ENCODE measurements at places on chromosomes 12 and 14.

- DNase-seq, result no peak
Observed at GRCh38 chr14:59510966-59511365, 26.6 kb downstream of the JKAMP start.

GRCh38 chr12:114812384-114812783, 128.4 kb upstream of the TBX3 start:
- DNase-seq, result no peak

- no peak for DNase-seq
Observed at GRCh38 chr12:107558141-107558815, 127.3 kb upstream of the PWP1 start.

DNA sequence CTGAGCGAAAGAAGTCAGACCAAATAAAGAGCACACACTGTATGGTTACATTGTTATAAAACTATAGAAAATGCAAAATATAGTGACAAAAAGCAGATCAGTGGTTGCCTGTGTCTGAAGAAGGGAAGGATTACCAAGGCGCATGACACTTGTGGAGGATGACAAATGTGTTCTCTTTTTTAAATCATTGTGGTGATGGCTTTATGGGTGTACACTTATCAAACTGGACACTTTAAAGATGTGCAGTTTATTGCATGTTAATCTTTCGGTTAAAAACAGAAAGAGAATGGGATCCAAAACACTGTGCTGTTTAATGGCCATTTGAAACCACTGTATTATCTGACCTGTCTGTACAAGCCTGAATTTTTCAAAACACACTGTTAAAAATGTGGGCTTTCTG, 8.8 kb upstream of the CDK17 start:
- DNase-seq, result no peak

DNA sequence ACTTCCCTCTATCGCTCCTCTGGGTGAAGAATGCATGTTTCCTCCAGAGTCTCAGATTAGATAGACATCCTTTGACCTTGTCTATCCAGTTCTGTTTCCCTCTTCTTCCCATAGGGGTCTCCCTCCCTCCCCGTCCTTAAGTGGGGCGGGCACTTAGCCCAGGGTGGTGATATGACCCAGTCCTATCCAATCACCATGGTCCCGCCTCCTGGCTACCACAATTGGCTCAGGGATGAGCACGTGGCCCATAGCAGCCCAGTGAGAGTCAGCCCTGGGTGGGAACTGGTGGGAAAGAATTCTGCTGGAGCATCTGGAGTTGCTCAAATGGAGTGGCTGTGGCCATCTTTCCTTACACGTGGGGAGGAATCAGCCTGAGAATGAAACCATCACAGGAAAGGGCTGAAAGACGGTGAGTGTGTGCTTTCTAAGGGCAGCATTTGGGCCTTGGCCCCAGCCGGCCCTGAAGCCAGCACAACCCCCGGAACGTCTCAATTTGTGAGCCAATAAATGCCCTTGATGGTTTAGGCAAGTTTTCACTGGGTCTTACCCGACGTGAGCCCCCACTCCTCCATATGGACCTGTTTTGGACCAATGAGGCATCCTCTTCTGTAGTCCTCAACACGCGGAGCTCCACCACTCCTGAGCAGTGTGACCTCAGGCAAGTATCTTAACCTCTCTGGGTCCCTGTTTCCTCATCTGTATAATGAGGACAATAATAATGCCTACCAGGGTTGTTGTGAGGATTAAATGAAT, 14.4 kb upstream of the MLXIP start:
- DNase-seq, result peak; percentile 99

GRCh38 chr12:52828156-52828555, 6.0 kb downstream of the KRT79 start:
- no peak for DNase-seq

DNA sequence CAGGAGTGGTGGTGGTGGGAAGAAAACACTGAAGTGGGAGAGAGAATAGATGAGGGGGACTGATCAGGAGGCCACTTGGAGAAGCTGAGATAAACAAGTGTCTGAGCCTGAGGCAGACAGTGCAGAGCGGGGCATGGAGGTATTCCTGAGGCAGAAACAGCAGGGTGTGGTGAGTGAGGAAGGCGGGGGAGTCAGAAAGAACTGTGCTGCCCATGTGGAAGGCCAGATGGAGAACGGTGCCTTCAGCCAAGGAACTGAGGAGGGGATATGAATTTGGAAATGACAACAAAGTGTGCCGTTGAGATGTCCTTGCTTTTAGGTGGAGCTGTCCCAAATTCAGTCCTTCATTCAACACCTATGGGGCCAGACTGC, 13.7 kb downstream of the APPL2 start:
- no peak for DNase-seq

DNA sequence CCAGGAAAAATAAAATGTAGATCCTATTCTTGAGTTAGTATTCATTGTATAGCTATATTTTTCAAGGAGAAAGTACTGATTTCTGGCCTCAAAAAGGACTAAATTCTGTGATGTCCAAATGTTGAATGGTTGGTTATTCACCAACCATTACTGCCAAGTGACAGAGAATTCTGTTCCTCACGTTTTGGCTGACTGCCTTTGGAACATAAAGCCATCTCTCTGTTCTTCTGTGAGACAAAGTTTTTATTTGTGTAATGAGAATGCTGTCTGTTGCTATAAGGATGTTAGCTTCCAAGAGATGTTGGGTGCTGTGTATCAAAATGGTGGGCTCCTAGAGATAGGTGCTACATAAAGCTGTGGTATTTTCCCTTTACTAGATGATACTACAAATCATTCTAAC, 9.3 kb downstream of the ZNF410 start:
- no peak for DNase-seq

- no peak for DNase-seq
Observed at GRCh38 chr14:64676410-64677008, 27.7 kb upstream of the PLEKHG3 start.

GRCh38 chr12:112381406-112381882, 787 bp downstream of the HECTD4 start:
- DNase-seq, result peak; percentile 5

- no peak for DNase-seq
Observed at GRCh38 chr12:106455111-106455510, 97.6 kb downstream of the POLR3B start.

- no peak for DNase-seq
Observed at GRCh38 chr12:97573901-97574300, 111.3 kb downstream of the RMST start.

DNA sequence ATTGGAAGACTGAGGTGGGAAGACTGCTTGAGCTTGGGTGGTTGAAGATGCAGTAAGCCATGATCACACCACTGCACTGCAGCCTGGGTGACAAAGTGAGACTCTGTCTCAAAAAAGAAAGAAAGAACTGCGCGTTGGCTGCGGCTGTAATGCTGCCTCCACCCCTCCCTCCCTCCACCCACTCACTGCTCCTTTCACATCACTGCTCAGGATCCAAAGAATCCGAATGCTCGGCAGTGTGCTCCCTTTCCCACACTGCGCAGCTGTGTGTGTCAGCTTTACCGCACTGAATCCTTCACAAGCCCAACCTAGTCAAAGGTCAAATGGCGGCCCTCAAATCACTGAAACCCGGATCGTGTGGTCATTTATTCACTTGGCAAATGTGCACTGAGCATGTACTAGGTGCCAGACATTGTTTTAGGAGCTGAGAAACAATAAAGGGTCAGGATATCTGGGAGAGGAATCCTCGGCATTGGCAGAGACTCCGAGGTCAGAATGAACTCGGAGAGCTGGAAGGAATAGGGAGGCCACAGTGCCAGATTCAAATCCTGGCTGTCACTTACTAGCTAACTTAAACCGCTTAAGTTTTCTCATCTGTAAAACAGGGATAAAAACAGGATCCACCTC, 11.5 kb upstream of the TDRD9 start:
- no peak for DNase-seq

- no peak for DNase-seq
Observed at GRCh38 chr14:75238756-75239455, 39.7 kb upstream of the FOS start.

- DNase-seq, result peak; percentile 19
Observed at GRCh38 chr12:47021298-47021697, 58.1 kb upstream of the PCED1B start.
